ENCODE measurements at places on chromosomes 2 and 18. TPM values are rescaled to one million over a fixed set of nuclear protein-coding genes. Genes with fewer than 3 reads are reported as not detected.

Gene ARHGAP28
- 4.6 TPM for total RNA-seq

Gene EEF1B2
- 444 TPM for total RNA-seq

Gene OTOS
- total RNA-seq: 4.6 TPM

Gene SP5
- 0.25 TPM for total RNA-seq

Gene RGPD6
- 19.5 TPM for total RNA-seq

Gene PROKR1
- total RNA-seq: not detected

Gene TMEM198
- total RNA-seq: 4.5 TPM

Gene IL36G
- total RNA-seq: not detected

Gene MAL
- total RNA-seq: 477 TPM

DNA sequence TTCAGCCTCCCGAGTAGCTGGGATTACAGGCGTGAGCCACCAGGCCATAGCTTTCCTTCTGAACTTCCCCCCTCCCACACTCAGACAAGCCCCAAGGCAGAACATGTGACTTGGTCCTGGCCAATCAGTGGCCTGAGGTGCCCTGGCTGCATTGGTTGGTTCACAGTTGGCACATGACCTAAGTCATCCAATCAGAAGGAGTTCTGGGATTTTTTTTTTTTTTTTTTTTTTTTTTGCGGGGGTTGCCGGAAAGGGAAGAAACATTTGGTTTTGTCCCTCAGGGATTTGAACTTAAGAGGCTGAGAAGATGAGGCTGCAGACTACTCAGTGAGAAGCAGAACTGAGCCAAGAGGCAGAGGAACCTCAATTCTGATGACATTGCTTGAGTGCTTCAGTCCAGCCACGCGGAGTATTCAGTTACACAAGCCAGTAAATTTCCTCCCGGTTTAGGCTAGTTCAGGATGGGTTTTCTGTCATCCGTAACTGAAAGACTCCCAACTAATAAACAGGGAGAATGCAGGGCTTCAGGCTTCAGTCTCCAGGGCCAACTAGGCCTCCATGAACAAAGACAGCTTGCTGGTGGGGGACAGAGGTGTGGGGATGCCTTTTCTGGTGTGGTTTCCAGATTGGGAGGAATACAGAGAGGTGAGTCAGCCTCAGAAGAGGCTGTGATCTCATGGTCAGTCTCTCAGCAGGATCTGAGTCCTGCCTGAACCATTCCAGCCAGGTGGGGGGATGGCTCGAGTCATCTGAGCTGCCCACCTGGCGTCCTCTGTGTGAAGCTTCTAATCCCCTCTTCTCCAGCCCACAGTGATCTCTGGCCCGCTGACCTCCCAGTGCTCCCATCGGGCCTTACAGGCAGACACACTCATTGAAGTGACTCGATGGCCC, 9.2 kb downstream of the PTMA start:
- no peak overlapping the region for H3K27ac ChIP-seq
- H3K36me3 ChIP-seq: no peaks in the 10 kb centered on the region
- peaks cover 12% of the 10 kb centered on the region for H3K4me1 ChIP-seq
- H3K27me3 ChIP-seq: no peaks in the 10 kb centered on the region
- peak; percentile 90 for DNase-seq

DNA sequence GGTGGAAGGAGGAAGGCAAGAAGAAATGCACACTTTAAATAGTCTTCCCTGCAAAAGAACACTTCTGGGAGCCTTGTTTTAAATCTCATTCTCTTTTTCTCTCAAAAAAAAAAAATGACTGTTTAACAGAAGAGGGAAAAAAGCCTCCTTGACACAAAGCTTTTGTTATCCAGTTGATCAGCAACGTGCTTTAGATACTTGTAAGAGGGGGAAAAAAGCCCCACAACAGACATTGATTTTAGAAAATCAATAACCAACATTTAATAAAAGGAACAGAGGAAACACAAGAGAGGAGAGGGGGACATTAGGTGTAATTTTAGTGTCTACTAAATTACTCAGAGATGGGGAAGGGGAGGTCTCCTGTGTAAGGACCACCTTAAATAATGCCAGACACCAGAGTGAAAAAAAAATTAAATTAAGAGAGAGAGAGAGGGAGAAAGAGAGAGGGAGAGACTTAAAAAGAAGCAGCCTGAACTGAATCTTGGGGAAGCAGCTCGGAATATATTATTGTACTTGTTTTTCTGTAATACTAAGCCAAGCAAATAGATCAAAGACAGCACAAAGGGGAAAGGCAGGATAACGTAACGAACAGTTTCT, 4.7 kb downstream of the ZEB2 start:
- H3K4me3 ChIP-seq: peak overlapping the region; percentile 82
- H3K27me3 ChIP-seq: no peaks in the 10 kb centered on the region
- peak overlapping the region; percentile 88 for H3K27ac ChIP-seq
- H3K36me3 ChIP-seq: peaks cover 2% of the 10 kb centered on the region
- peaks cover 23% of the 10 kb centered on the region for H3K4me1 ChIP-seq

DNA sequence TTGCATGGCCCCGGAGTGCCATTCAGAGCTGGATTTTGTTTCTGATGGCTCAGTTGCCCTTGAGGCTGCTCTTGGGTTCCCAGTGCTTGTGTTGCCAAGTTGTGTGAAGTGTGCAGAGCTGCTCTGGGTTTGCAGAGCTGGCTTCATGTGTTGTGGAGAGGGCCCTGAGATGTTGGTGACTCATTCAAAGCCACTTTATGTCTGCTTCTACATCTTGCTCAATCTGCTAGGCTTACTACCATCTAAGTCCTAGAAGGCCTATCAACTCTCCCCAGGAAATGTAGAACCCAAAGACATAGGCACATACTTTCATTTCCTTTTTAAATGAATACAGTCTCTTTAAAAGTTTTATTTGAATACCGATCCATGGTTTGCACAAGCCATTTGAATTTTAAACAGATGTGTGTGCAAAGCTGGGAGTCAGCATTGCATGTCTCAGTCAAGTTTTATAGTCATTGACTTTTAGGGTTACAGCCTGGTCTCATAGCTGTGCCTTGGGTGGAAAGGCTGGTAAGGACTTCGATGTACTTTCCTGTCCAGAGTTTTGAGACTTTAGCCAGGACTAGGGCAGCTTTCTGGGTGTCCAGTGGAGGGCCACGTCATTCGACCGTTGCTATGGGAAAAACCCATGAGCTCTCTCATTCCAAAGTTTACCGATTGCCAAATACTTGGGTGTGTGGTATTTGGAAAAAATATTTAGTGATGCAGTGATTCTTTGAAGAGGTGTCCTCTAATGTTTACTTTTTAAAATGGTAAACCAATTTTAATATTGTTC, 105.0 kb downstream of the LTBP1 start:
- no peaks in the 10 kb centered on the region for H3K27me3 ChIP-seq
- H3K4me1 ChIP-seq: no peaks in the 10 kb centered on the region
- H3K4me3 ChIP-seq: no peak overlapping the region
- H3K36me3 ChIP-seq: no peaks in the 10 kb centered on the region
- H3K27ac ChIP-seq: no peak overlapping the region
- no peak for DNase-seq

DNA sequence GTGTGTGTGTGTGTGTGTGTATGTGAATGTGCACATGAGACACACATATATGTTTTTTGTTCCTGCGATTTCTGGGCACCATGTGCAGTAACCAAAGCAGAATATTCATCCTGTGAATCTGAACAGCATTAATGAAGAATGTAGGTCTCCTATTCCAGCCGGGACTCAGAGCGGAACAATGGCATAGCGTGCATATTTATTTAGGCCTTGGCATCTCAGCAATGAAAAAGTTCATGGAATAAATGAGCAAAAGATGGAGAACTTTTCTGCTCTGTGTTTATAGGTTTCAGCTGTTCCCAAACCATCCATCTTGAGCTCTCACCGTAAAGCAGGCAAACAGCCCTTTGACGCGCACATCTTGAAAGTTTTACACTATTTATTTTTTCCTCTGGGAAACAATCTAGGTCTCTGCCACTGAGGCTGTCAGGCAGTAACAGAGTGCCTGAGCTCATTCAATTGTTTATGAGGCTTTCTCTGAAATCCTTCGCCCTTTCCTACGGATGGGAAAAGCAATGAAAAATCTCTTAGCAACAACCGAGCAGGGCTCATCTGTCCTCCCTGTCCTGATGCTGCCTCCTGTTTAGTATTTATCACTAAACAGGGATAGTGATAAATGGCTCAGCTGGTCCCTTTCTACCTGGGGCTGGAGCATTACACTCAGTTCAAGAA, 146.2 kb upstream of the MSH6 start:
- no peak overlapping the region for H3K4me3 ChIP-seq
- H3K27ac ChIP-seq: no peak overlapping the region
- no peaks in the 10 kb centered on the region for H3K27me3 ChIP-seq
- DNase-seq: peak; percentile 30
- no peaks in the 10 kb centered on the region for H3K36me3 ChIP-seq
- no peaks in the 10 kb centered on the region for H3K4me1 ChIP-seq

GRCh38 chr2:116142644-116143227, 1671.8 kb upstream of the DDX18 start:
- H3K4me1 ChIP-seq: no peaks in the 10 kb centered on the region
- no peak for DNase-seq

- H3K4me3 ChIP-seq: no peak overlapping the region
- H3K27ac ChIP-seq: no peak overlapping the region
- H3K4me1 ChIP-seq: no peaks in the 10 kb centered on the region
- H3K27me3 ChIP-seq: no peaks in the 10 kb centered on the region
- no peak for DNase-seq
These were observed 525.4 kb downstream of the CCDC85A start for GRCh38 chr2:56709181-56709580.

GRCh38 chr2:113861740-113862139, 28.1 kb upstream of the ACTR3 start:
- DNase-seq: no peak
- no peaks in the 10 kb centered on the region for H3K36me3 ChIP-seq
- H3K27ac ChIP-seq: no peak overlapping the region

- H3K4me1 ChIP-seq: no peaks in the 10 kb centered on the region
- H3K27ac ChIP-seq: no peak overlapping the region
- H3K4me3 ChIP-seq: no peak overlapping the region
- H3K27me3 ChIP-seq: no peaks in the 10 kb centered on the region
These were observed 49.9 kb downstream of the DHRS9 start for GRCh38 chr2:169119123-169119760.

GRCh38 chr18:69487488-69488394, 87.1 kb downstream of the DOK6 start:
- no peak overlapping the region for H3K4me3 ChIP-seq
- H3K27ac ChIP-seq: no peak overlapping the region
- no peaks in the 10 kb centered on the region for H3K27me3 ChIP-seq

GRCh38 chr2:31212659-31213600, 4.4 kb downstream of the CAPN14 start:
- H3K4me1 ChIP-seq: no peaks in the 10 kb centered on the region
- no peaks in the 10 kb centered on the region for H3K36me3 ChIP-seq
- DNase-seq: no peak
- no peaks in the 10 kb centered on the region for H3K27me3 ChIP-seq
- no peak overlapping the region for H3K27ac ChIP-seq
- H3K4me3 ChIP-seq: no peak overlapping the region

GRCh38 chr2:42602876-42603219, 34.4 kb downstream of the MTA3 start:
- no peaks in the 10 kb centered on the region for H3K36me3 ChIP-seq
- H3K4me1 ChIP-seq: no peaks in the 10 kb centered on the region
- H3K4me3 ChIP-seq: no peak overlapping the region
- no peak for DNase-seq

DNA sequence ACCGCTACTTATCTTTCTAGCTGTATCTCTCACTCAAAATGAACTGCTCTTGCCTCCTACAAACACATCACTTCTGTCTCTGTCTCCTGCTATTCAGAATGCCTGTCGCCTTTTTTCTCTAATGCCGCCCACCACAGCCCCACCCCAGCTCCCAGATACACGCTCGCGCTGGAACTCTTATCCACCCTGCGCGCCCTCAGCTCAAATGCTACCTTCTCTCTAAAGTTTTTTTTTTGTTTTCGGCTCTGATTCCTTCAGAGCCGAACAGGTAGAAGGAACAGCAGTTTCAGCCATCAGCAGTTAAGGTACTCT, 3.9 kb upstream of the SOS1 start:
- no peaks in the 10 kb centered on the region for H3K36me3 ChIP-seq
- no peaks in the 10 kb centered on the region for H3K27me3 ChIP-seq
- peak overlapping the region; percentile 89 for H3K27ac ChIP-seq
- peak overlapping the region; percentile 91 for H3K4me3 ChIP-seq
- no peak for DNase-seq
- H3K4me1 ChIP-seq: peaks cover 8% of the 10 kb centered on the region

GRCh38 chr2:40680547-40680946, 228.7 kb upstream of the SLC8A1 start:
- no peaks in the 10 kb centered on the region for H3K36me3 ChIP-seq
- H3K27ac ChIP-seq: no peak overlapping the region
- H3K4me3 ChIP-seq: no peak overlapping the region
- no peak for DNase-seq
- H3K4me1 ChIP-seq: no peaks in the 10 kb centered on the region
- no peaks in the 10 kb centered on the region for H3K27me3 ChIP-seq

- peak; percentile 19 for DNase-seq
- H3K27ac ChIP-seq: no peak overlapping the region
These were observed 5.3 kb downstream of the ONECUT2 start for GRCh38 chr18:57440331-57441070.

DNA sequence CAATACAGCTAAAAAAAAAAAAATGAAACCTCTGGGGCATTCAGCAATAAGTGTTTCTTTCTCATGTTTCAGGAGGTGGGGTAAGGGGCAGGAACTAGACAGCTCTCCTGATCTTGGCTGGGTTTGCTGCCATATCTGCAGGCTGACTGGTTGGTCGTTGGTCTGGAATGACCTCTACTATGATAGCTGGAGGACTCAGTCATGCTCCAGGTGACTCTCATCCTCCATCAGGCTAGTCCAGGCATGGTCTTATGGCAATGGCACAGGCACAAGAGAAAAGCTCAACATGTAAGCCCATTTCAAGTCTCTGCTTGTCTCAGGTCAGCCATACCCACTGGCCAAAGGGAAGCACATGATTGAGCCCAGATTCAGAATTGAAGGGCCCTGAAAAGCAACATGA, 9.5 kb upstream of the SLC1A4 start:
- no peaks in the 10 kb centered on the region for H3K36me3 ChIP-seq
- peaks cover 4% of the 10 kb centered on the region for H3K4me1 ChIP-seq
- no peaks in the 10 kb centered on the region for H3K27me3 ChIP-seq
- DNase-seq: no peak

GRCh38 chr2:152236191-152236925, 60.8 kb upstream of the STAM2 start:
- H3K36me3 ChIP-seq: no peaks in the 10 kb centered on the region
- H3K27ac ChIP-seq: no peak overlapping the region
- H3K4me3 ChIP-seq: no peak overlapping the region
- no peak for DNase-seq
- no peaks in the 10 kb centered on the region for H3K27me3 ChIP-seq

GRCh38 chr18:69022426-69022825, 224.5 kb downstream of the CCDC102B start:
- H3K4me1 ChIP-seq: no peaks in the 10 kb centered on the region

- no peak overlapping the region for H3K27ac ChIP-seq
- H3K36me3 ChIP-seq: peaks cover 8% of the 10 kb centered on the region
- H3K27me3 ChIP-seq: no peaks in the 10 kb centered on the region
These were observed 110.0 kb downstream of the FEZ2 start for GRCh38 chr2:36487947-36488346.

DNA sequence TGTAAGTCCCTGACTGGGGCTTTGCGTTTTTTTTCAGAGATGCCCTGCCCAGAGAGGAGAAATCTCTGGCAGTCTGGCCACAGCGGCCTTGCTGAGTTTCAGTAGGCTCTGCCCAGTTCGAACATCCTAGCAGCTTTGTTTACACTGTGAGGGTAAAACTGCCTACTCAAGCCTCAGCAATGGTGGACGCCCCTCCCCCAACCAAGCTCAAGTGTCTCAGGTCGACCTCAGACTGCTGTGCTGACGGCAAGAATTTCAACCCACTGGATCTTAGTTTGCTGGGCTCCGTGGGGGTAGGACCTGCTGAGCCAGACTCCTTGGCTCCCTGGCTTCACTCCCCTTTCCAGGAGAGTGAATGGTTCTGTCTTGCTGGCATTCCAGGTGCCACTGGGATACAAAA, 31.7 kb downstream of the L3MBTL4 start:
- H3K27ac ChIP-seq: no peak overlapping the region
- no peak overlapping the region for H3K4me3 ChIP-seq
- no peaks in the 10 kb centered on the region for H3K4me1 ChIP-seq

Data from kidney (tissue), 22 donors.